ENCODE measurements at places on chromosomes 12 and 14.
A peak's percentile ranks its signal among the peaks of the same experiment; 100 is the strongest.

- DNase-seq = no peak
Measured at GRCh38 chr12:102763471-102763870, 153.6 kb downstream of the PAH start.

- no peak for DNase-seq
Measured at GRCh38 chr14:66601932-66602578, 94.1 kb downstream of the GPHN start.

- no peak for DNase-seq
Measured at GRCh38 chr14:55929136-55929535, 189.1 kb upstream of the PELI2 start.

DNA sequence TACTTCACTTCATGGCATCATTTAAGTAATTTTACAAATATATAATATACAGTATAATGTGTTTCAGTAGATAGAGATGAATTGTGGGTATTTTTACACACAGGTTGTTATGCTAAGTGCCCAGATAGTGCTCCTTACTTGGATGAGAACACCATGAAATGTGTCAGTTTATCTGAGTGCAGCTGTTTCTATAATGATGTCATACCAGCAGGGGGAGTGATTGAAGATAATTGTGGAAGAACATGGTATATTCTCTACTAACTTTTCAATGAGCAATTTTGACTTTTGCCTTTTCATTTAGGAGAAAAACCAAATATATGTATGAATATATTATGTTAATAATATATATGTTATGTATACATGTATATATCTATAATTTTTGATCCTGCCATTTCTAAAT lies 221.6 kb downstream of the LRRK2 start:
- DNase-seq = peak; percentile 34

GRCh38 chr14:88515499-88516221 lies 39.1 kb downstream of the PTPN21 start:
- no peak for DNase-seq

GRCh38 chr14:81305743-81306142 lies 85.0 kb upstream of the GTF2A1 start:
- no peak for DNase-seq

- DNase-seq = no peak
Measured at GRCh38 chr14:63855281-63855680, 2.5 kb downstream of the SYNE2 start.

GRCh38 chr14:103500148-103500990 lies 22.3 kb downstream of the CKB start:
- DNase-seq = peak; percentile 58

DNA sequence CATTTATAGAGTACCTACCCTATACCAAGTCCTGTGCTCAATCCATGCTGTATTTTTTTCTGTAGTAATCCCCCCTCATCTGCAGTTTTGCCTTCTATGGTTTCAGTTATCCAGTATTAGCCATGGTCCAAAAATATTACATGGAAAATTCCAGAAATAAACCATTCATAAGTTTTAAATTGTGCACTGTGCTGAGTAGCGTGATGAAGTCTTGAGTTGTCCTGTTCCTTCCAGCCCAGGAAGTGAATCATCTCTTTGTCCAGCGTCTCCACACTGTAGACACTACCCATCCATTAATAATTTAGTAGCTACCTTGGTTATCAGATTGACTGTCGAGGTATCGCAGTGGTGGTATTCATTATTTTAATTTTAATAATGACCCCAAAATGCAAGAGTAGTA lies 54.2 kb downstream of the SUDS3 start:
- DNase-seq = peak; percentile 35
